Activated CD8-positive, alpha-beta memory T cell treated with anti-CD3 and anti-CD28 coated beads for 24 hours (primary cell): ENCODE measurements at places on chromosomes 7 and 10.
A peak's percentile ranks its signal among the peaks of the same experiment; 100 is the strongest.

- peak; percentile 56 for DNase-seq
These were observed 71.5 kb downstream of the CARD11 start for GRCh38 chr7:2971914-2972834.

DNA sequence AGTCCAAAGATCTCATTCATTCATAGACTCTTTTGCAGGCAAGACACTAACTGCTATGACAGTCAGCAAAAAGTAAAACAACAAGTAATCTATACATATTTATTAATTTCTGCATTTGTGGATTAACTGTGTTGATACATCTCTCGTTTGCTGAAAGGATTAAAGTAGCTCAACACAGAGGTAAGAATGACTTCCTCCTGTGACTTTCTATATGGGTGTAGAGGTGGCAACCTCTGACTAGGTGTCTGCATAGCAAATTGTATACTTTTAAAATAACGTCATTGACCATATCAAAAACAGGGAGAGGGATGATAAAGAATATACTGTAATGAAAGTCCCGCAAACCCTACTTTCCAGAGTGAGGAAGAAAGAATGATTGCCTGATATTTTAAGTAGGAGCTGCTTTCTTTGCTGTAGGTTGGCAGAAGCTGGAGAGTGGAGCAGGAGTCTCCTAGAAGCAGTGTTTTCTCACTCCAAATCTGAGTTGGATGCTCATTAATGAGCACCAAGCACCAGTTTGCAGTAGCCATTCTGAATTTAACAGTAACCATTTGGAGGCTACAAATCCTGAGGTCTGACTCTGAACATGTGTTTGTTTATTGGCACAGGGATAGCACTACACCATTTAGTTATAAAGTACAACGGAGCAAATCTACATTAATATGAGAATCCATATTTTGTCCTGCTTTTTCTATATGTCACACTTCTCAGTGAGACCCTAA, 9.2 kb upstream of the LRRN3 start:
- no peak for DNase-seq

DNA sequence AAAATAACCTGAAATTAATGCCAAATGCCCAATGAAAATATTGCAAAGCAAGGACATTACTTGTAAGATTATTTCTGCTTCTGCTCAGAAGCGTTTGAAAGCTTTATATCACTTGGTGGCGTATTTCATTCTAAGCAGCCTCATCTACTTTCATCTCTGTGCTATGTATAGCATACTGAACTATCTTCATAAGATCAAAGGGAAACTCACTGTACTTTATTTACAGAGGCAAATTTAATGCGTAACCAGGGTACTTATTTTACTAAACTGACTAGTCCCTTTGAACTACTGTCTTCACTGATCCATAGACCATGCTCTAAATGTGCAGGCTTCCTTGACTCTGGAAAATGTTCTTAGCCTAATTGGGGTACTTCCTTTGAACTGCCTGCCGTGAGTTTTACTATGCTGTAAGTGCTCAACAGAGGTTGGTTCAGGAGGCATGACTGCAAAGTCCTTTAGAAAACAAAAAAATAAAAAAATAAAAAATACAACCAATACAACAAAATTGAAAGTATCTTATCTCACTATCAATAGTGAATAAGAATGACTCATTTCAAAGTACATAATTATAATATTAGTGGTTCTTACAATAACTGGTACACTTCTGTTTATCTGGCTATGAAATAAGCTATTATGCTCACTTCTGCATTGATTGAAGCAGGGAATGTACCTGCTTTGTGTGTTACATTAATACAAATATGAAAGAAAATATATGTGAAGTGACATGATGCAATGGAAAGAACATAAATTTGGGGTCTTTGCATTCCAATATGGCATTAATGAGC, 41.0 kb upstream of the TSPAN12 start:
- no peak for DNase-seq

DNA sequence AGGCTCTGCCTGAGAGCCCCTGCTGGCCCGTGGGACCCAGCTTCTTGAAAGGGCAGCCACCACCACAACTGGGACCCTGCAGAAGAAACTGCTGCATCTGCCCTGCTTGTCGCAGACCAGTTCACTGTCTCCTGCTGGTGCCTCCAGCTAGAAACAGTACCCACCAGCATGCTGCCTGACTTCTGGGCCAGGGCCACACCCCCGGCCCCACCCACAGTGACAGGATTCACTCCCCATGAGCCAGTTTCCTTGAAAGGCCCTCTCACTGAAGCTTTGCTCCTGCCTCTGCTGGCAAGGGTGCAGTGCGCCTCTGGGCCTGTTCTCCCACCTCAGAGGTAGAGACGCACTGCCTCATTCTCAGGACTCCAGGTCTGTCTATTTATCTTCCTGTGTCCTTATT, 32.4 kb downstream of the ANXA11 start:
- no peak for DNase-seq

DNA sequence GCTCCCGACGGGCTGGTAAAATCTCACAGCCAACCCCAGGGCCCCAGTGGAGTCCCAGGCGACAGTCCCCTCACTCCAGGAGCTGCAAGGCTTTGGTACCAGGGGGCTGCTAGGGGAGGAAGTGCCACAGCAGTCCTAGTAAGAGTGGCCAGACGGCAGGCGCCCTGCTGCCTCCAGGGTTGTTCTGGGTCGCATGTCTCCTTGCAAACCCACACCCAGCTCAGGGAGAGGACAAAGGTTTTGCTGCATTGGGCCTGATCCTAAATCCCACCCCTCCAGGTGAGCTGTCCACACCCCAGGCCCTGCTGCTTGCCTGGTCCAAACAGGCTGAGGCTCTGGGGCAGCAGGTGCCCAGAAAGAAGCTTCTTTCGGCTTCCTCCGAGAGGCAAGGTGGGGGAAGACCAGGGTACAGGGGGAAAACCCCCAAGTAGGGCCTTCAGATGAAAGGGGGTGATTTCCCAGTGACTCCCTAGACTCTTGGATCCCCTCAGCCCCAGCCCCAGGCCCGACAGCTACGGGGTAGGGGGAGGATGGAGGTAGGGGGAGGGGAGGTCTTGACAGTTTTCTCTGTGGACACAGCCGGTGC, 4.2 kb upstream of the KCP start:
- DNase-seq = no peak

- no peak for DNase-seq
These were observed 280.4 kb downstream of the MTERF1 start for GRCh38 chr7:91600112-91600511.

GRCh38 chr7:52273685-52274610, 761.5 kb upstream of the POM121L12 start:
- DNase-seq = no peak

DNA sequence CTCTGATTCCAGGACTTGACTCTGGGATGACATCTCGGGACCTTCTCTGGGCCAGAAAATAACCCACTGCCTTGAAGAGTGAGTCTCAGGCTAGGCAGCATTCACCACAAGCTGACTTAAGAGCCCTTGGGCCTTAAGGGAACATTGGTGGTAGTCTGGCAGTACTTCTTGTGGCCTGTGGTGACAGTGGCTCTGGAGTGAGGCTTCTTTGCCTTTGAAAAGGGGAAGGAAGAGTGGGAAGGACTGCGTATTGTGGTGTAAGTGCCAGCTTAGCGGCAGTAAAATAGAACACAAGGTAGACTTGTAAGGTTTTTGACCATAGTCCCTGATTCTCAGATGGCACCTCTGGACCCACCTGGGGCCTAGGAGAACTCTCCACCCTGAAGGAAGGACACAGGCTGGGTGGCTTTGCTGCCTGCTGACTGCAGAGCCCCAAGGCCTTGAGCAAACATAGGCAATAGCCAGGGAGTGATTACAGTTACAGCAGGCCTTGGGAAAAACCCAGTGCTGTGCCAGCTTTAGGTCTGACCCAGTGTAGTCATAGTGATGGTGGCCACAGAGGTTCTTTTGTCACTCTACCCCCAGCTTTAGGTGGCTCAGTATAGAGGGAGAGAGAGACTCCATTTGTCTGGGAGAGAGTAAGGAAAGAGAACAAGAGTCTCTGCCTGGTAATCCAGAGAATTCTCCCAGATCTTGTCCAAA, 483.9 kb downstream of the SH2D4B start:
- DNase-seq = no peak

GRCh38 chr7:26379711-26380110, 88.0 kb downstream of the SNX10 start:
- no peak for DNase-seq
